Activated T-cell treated with anti-CD3 and anti-CD28 coated beads, Interleukin-2, amount 50 U/mL, for 4 hours (primary cell): ENCODE measurements at places on chromosomes 6 and 20. TPM values are rescaled to one million over a fixed set of nuclear protein-coding genes. Genes with fewer than 3 reads are reported as not detected.

DNA sequence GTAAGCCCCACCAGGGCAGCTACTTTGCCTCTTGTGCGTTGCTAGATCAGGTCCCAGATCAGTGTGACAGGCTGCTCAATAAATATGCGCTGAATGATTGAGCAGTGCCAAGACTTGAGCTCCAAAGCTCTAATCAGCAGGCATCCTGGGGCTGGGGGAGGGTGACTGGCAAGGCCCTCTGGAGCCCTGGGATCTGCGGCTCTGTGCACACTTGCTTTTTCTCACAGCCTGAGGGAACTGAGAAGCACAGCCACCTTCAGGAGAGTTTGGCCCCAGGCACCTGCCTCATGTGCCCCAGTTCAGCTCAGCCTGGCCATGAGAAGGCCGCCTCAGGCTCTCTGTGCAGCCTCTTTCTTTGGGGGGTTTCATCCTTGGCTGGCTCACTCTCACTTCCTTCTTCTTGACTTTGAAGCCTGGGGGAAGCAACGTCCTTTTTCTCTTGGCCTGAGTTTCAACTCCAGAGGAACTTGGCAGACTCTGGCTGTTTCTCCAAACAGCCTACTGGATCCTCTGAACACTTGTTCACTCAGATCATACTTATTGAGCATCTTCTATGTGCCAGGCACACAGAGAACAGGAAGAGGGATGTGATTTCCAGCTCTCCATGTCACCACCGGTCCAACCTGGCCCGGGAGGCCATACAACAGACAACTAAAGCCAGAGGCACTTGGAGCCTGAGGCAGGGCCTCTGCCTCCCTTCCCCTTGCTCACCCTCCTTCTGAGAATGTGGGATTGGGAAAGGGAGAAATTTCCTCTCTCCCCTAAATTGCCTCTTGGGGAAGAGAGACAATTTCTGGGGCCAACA, 114.0 kb downstream of the VEGFA start:
- no peak for DNase-seq

DNA sequence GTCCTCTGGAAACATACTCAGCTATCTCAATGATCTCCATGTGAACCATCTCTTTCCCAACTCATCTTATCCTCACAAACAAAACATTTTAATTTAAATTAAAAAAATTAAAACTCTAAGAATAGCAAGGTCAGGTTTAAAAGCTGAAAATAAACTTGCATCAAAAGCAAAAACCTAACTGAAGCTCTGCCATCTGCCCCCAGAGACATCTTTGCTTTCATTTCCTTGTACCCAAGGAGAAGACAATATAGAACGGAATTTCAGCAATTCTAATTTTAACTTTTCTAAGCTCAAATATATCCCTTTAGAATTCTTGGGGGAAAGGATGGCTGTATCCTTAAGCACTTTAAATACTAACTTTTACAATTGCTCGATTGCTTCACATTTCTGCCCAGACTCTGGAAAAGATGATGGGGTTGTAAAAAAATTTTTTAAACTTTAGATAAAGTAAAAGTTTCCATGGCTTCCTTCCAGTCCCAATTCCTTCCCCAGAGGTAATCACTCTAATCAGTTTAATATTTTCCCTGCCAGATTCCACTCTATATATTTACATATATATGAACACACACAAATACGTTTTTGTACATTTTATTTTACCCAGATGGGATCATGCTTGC, 69.2 kb upstream of the SMIM29 start:
- no peak for DNase-seq

GRCh38 chr6:33875696-33876095, 71.9 kb upstream of the MLN start:
- no peak for DNase-seq

DNA sequence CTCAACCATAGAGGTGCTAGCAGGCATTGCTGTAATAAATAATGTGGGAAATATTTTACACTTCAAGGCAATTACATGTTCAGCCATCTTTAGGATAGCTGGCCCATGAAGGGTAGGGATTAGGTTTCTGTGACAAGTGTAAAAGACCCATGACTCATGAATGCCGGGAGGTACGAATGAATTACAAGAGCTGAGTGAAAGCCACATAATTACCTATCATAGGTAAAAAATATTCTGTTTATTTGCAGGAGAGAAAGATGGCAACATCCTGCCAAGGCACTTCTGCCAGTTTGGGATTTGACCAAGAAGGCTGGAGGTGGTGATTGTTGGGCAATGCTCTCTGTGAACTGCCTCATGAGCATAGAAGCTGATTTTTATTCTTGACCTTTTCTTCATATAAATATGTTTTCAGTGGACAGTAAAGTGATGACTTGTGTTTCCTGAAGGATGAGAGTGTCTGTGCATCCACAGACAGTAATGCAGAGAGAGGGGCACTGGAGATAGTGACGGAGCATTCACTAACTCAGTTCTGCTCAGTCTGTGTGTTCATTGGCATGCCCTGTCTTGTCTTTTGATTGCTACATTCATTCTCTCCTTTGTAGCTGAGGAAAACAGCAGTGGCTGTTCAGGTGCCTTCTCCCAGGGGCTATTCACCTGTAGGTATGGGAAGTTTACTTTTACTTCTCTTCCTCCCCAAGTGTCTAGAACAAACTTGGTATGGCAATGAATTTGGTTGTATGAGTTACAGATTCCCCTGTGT, 481.1 kb downstream of the TFAP2B start:
- no peak for DNase-seq

The DEF6 gene
- 72.7 TPM for total RNA-seq
